ENCODE measurements at places on chromosomes 1 and 21.

- DNase-seq: no peak
These were observed 173.5 kb downstream of the ZC3H11B start for GRCh38 chr1:219439376-219439775.

GRCh38 chr1:220448217-220448616, 79.7 kb upstream of the MARK1 start:
- no peak for DNase-seq

DNA sequence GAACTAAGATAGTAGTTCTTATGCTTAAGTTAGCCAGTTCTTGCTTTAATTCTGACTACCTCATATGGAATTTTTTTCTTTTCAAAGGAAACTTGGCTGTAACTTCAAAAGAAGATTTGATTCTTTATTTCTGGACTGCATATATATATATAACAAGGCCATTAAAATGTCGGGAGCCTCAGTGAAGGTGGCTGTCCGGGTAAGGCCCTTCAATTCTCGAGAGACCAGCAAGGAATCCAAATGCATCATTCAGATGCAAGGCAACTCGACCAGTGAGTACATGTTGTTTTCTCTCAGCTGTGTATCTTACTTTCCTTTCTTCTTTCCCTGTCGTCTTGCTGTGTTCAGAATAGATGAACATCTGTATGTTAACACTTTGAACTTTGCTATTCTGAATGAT, 21.8 kb downstream of the KIF1B start:
- DNase-seq: no peak

DNA sequence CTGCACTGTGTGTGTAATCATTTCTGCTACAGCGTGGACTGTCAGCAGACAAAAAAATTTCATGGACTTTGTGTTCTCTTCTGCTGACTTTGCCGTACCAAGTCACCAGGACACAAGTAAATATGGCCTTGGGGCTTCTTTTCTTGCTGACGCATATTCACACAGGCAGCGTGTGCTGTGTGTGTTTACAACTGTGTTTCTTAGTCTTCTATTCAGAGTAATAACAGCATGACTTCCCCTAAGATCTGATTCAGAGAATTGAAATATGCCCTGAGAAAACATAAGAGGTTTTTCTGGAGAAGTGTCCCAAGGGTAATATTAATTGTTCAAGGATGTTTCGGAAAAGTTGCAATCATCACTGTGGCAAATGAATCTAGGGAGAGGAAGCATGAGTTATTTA, 47.1 kb upstream of the DYNLT5 start:
- DNase-seq: no peak

DNA sequence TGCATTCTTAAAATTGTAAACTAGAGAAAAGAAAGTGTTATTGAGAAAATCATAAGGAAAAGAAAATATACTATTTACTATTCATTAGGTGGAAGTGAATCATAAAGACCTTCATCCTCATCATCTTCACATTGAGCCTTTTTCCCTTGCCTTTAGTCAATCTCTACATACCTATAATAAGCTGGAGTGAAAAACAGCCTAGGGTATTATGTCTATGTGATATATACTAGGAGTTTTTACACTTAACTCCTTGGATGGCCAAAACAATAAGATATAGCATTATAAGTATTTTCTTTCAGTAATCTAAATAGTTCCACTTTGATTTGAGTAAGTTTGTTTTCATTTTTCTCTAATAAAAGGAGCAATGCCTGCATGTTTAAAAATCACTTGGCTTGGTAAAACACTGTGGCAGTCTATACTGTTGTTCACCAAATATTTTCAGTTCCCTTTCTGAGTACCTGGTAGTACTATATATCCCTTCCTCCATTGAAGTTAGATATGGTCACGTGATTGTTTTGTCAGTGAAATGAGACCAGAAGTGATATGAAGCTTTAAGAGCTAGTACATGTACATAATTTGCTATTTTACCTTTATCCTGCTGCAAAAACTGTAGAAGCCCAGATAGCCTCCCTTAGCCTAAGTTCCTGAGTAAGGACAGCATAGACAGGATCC, 78.3 kb downstream of the CLEC20A start:
- no peak for DNase-seq

GRCh38 chr1:109928591-109929111, 18.0 kb downstream of the CSF1 start:
- DNase-seq: no peak

GRCh38 chr1:3577300-3577699, 34.0 kb downstream of the MEGF6 start:
- DNase-seq: peak; percentile 93

Data from NCI-H1694 treated with DMSO at 0.1 percent for 48 hours (cell line).